ENCODE measurements at places on chromosomes 11 and 22.

GRCh38 chr11:43797337-43797736 lies 83.3 kb upstream of the ALKBH3 start:
- H3K4me1 ChIP-seq, result no peaks in the 10 kb centered on the region
- H3K27me3 ChIP-seq, result no peaks in the 10 kb centered on the region
- no peak for DNase-seq
- no peak overlapping the region for H3K4me3 ChIP-seq

- H3K4me3 ChIP-seq, result no peak overlapping the region
- H3K36me3 ChIP-seq, result no peaks in the 10 kb centered on the region
- H3K4me1 ChIP-seq, result no peaks in the 10 kb centered on the region
- H3K27ac ChIP-seq, result no peak overlapping the region
These were observed 35.2 kb upstream of the PRODH start for GRCh38 chr22:18971321-18971751.

GRCh38 chr11:65915821-65916251 lies 3.0 kb downstream of the C11orf68 start:
- H3K27ac ChIP-seq, result no peak overlapping the region
- H3K27me3 ChIP-seq, result peaks cover 7% of the 10 kb centered on the region
- DNase-seq, result no peak
- H3K36me3 ChIP-seq, result peaks cover 5% of the 10 kb centered on the region

GRCh38 chr22:32684822-32685187 lies 116.7 kb upstream of the TIMP3 start:
- no peaks in the 10 kb centered on the region for H3K4me1 ChIP-seq
- no peak overlapping the region for H3K27ac ChIP-seq
- H3K36me3 ChIP-seq, result no peaks in the 10 kb centered on the region
- H3K27me3 ChIP-seq, result peaks cover 4% of the 10 kb centered on the region
- no peak overlapping the region for H3K4me3 ChIP-seq
- DNase-seq, result no peak

GRCh38 chr11:636511-637332 lies at the start of gene DRD4:
Gene DRD4, plus strand, starts transcription at chr11:637269. Its CDS starts 36 bp downstream, at chr11:637305.
- no peak for DNase-seq
- H3K4me3 ChIP-seq, result peak within 1 kb of the TSS; percentile 25
- H3K36me3 ChIP-seq, result no peaks in the 10 kb centered on the region
- H3K4me1 ChIP-seq, result peaks cover 3% of the 10 kb centered on the region
- peaks cover 28% of the 10 kb centered on the region for H3K27me3 ChIP-seq

- H3K4me1 ChIP-seq, result peaks cover 22% of the 10 kb centered on the region
- peaks cover 22% of the 10 kb centered on the region for H3K27me3 ChIP-seq
- H3K27ac ChIP-seq, result no peak overlapping the region
These were observed 4.1 kb downstream of the TUB start for GRCh38 chr11:8085011-8085645.

GRCh38 chr22:37176464-37177061 lies 11.5 kb downstream of the C1QTNF6 start:
- H3K27ac ChIP-seq, result peak overlapping the region; percentile 38
- no peaks in the 10 kb centered on the region for H3K4me1 ChIP-seq
- no peak for DNase-seq
- H3K27me3 ChIP-seq, result peaks cover 10% of the 10 kb centered on the region
- peaks cover under 1% of the 10 kb centered on the region for H3K36me3 ChIP-seq

DNA sequence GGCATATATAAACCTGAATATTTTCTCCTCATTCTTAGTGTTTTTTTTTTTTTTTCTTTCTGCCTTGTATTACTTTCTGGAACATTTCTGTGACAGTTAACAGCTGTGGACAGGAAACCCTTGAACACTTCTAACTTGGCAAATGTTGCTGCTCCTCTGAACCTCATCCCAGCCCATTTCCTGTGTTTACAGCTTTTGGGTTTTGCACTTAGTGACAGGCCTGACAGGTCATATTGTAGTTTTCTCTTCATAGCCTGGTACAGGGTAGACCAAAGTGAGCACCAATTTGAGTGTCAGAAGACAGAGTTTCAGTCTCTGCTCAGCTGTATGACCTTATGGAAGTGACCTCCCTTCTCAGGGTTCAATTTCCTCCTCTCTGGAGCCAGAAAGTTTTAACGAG lies 91.6 kb downstream of the STIM1 start:
- no peaks in the 10 kb centered on the region for H3K27me3 ChIP-seq
- H3K4me3 ChIP-seq, result no peak overlapping the region
- peaks cover 23% of the 10 kb centered on the region for H3K4me1 ChIP-seq
- no peak for DNase-seq
- H3K36me3 ChIP-seq, result no peaks in the 10 kb centered on the region
- H3K27ac ChIP-seq, result peak overlapping the region; percentile 72

DNA sequence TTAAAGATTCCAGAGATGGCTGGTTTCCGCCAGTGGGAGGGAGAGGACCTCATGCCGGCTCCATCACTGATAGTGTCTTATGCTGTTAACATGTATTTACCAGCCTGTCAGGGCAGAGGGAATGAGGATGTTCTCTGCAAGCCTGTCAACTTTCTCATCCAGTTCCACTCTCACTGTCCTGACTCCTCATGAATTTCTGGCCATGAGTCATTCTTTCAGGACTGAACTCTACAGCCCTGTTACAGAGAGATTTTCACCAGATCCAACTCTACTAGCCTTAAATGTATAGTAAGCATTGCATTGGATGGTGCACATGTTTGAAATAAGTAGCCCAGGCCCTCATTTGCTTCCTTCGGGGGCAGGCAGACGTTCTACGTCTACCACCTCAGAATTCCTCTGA lies 387.7 kb downstream of the TMEM135 start:
- no peak overlapping the region for H3K4me3 ChIP-seq
- peaks cover 11% of the 10 kb centered on the region for H3K4me1 ChIP-seq
- no peak for DNase-seq
- H3K36me3 ChIP-seq, result no peaks in the 10 kb centered on the region
- peaks cover 4% of the 10 kb centered on the region for H3K27me3 ChIP-seq

DNA sequence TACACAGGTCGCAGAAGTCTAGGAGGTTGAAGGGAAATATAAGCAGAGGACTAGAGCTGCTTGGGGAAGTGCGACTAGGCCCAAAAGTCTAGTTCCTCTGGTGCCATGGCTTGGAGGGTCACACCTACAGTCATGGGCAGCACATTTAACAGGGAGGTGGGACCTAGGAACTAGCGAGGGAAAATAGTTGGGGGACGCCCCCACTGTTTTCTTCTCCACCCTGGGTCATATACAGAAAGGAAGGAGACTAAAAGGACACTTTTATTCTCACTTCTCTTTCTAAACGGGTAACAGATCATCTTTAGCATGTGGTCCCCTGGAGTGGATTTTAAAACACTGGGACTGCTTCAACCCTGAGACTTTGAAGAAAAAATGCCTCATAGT lies 16.6 kb downstream of the APIP start:
- peak; percentile 6 for DNase-seq
- H3K27ac ChIP-seq, result no peak overlapping the region
- H3K4me1 ChIP-seq, result peaks cover 3% of the 10 kb centered on the region
- H3K27me3 ChIP-seq, result no peaks in the 10 kb centered on the region

- H3K4me1 ChIP-seq, result peaks cover 14% of the 10 kb centered on the region
- peaks cover 2% of the 10 kb centered on the region for H3K27me3 ChIP-seq
- H3K36me3 ChIP-seq, result no peaks in the 10 kb centered on the region
- DNase-seq, result no peak
These were observed 851 bp upstream of the GRAMD4 start for GRCh38 chr22:46619240-46619829.

DNA sequence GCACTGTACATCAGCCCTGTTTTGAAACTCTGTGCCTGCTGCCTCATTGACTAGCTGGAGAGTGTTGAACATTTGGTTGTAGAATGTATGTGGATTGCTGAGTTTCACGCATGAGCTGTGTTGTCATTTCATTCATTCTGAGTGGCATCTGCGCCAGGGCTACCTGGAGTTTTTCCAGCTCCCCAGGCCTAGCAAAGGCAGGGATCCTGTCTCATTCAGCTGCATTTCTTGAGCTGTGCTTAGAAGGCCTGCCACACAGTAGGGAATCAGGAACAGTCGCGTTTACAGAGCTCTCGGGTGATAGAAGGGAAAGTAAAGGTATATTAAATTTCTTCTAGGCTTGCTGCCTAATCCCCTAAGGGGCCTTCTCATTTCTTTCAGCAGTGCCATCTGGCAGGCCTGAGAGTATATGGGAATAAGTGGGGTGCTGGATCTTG lies 44.3 kb downstream of the PTPRJ start:
- H3K27ac ChIP-seq, result no peak overlapping the region
- H3K36me3 ChIP-seq, result no peaks in the 10 kb centered on the region
- H3K4me1 ChIP-seq, result peaks cover 7% of the 10 kb centered on the region
- DNase-seq, result no peak

DNA sequence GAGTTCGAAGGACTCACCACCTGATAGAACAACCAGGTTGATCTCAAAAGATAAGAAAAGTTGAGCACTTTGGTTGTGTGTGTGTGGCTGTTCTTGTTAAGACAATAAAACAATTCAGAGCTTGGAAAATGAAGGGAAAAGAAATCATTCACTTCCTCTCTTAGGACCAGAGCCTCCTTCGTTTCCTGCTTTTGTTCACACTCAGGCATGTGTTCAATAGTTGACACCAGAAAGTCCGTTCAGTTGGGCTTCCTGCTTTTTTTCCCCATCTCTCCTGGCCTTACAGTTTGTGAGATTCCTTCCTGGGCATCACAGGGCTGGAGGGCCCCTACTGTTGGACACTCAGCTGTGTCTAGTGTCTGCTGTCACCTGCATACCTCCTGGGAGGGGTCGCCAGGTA lies 48.0 kb downstream of the TSPAN18 start:
- DNase-seq, result no peak
- peak overlapping the region; percentile 99 for H3K27ac ChIP-seq
- peaks cover 88% of the 10 kb centered on the region for H3K4me1 ChIP-seq
- peaks cover 41% of the 10 kb centered on the region for H3K36me3 ChIP-seq
- peak overlapping the region; percentile 76 for H3K4me3 ChIP-seq

GRCh38 chr11:63552921-63553320 lies 10.3 kb downstream of the PLAAT2 start:
- no peak for DNase-seq
- no peaks in the 10 kb centered on the region for H3K4me1 ChIP-seq
- peaks cover 8% of the 10 kb centered on the region for H3K36me3 ChIP-seq

DNA sequence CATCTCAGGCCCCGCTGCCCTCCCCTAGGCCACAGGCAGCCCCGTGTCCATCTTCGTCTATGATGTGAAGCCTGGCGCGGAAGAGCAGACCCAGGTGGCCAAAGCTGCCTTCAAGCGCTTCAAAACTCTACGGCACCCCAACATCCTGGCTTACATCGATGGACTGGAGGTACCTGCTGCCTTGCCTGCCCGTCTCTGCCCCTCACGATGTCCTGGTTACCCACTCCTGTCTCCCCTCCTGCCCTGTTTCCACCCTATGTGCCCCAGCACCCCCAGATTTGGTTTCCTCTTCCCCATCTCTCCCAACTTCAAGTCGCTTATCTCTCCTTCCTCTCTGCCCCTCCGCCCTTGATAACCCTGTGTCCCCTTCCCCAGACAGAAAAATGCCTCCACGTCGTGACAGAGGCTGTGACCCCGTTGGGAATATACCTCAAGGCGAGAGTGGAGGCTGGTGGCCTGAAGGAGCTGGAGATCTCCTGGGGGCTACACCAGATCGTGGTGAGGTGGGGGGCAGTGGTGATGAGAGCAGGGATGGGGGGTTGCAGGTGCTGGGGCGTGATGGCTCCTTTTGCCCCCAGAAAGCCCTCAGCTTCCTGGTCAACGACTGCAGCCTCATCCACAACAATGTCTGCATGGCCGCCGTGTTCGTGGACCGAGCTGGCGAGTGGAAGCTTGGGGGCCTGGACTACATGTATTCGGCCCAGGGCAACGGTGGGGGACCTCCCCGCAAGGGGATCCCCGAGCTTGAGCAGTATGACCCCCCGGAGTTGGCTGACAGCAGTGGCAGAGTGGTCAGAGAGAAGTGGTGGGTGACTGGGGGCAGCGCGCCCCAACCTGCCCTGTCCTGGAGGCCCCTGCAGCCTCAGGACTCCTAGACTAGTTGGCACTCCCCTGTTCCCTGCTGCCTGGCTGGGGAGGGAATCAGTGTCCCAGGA lies 930 bp downstream of the SCYL1 start:
- H3K27ac ChIP-seq, result peak overlapping the region; percentile 48
- H3K36me3 ChIP-seq, result peaks cover 13% of the 10 kb centered on the region
- H3K4me3 ChIP-seq, result peak overlapping the region; percentile 91
- peaks cover 57% of the 10 kb centered on the region for H3K4me1 ChIP-seq

DNA sequence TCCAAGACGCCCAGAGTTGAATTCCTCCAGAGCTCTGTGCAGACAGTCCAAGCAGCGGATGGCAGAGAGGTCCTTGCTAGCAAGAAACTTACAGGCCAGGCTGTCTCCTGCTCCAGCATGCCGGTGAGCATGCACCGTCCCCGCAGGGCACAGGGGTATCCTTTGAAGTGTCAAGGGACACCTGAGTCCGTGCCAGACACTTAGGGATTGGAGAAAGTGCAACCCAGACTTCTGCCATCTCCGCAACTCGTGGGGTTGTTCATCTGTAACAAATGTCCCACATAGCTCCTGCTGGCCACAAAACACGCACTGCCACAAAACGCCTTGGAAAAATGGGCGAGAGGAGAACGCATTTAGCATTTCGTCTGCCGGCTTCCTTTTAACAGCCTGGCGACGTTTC lies 13.3 kb downstream of the TSPO start:
- H3K4me3 ChIP-seq, result no peak overlapping the region
- no peak for DNase-seq
- H3K27ac ChIP-seq, result no peak overlapping the region
- no peaks in the 10 kb centered on the region for H3K36me3 ChIP-seq

- H3K4me1 ChIP-seq, result no peaks in the 10 kb centered on the region
- H3K27me3 ChIP-seq, result peaks cover 14% of the 10 kb centered on the region
- no peaks in the 10 kb centered on the region for H3K36me3 ChIP-seq
These were observed 579 bp upstream of the CABP7 start for GRCh38 chr22:29718949-29719898.

DNA sequence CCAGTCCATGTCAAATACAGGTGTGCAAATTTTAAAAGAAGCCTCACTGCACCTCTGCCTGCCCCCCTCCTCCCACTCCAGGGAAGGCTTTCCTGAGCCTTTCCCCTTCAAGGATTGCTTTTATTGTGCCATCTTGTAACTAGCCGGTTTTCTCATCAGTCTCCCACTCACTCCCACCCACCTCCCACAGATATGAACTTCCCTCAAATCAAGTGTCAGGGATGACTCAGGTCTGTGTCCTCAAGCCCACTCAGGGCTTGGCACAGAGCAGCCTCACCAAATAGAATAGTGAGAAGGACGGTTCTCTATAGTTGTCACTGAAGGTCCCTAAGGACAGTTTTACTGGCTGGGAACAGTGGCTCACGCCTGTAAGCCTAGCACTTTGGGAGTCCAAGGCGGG lies 43.0 kb downstream of the THAP12 start:
- DNase-seq, result no peak
- no peak overlapping the region for H3K4me3 ChIP-seq
- H3K27me3 ChIP-seq, result peaks cover 10% of the 10 kb centered on the region
- H3K36me3 ChIP-seq, result peaks cover 24% of the 10 kb centered on the region
- no peak overlapping the region for H3K27ac ChIP-seq

DNA sequence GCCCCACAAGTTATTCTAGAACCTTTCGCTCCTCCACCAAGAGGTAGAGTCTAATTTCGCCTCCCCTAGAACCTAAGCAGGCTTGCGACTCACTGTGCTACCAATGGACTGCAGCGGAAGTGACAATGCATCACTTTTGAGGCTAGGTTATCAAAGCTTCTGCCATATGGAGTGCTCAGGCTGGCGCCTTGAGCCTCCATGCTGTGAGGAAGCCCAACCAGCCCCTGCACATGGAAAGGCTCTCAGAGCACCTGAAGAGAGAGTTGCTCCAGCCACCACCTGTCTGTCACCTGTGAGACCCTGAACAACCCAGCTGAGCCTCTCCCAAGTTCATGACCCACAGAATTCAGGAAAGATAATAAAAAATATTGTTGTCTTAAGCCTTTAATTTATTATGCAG lies 29.3 kb upstream of the CBX7 start:
- H3K4me1 ChIP-seq, result peaks cover 21% of the 10 kb centered on the region
- peaks cover 11% of the 10 kb centered on the region for H3K27me3 ChIP-seq
- no peaks in the 10 kb centered on the region for H3K36me3 ChIP-seq
- no peak for DNase-seq
- no peak overlapping the region for H3K27ac ChIP-seq

- DNase-seq, result no peak
- H3K36me3 ChIP-seq, result peaks cover 8% of the 10 kb centered on the region
- H3K4me3 ChIP-seq, result no peak overlapping the region
These were observed 65.6 kb downstream of the LDLRAD3 start for GRCh38 chr11:36009473-36009872.

Data from endothelial cell (in vitro differentiated cells).